Activated CD8-positive, alpha-beta memory T cell treated with anti-CD3 and anti-CD28 coated beads for 1 hour (primary cell): ENCODE measurements at places on chromosomes 6 and 20.

GRCh38 chr6:37171970-37172812 is 2.2 kb downstream of the PIM1 start:
- DNase-seq = peak; percentile 83

- no peak for DNase-seq
Measured at GRCh38 chr20:61443443-61444126, 191.5 kb downstream of the CDH4 start.

DNA sequence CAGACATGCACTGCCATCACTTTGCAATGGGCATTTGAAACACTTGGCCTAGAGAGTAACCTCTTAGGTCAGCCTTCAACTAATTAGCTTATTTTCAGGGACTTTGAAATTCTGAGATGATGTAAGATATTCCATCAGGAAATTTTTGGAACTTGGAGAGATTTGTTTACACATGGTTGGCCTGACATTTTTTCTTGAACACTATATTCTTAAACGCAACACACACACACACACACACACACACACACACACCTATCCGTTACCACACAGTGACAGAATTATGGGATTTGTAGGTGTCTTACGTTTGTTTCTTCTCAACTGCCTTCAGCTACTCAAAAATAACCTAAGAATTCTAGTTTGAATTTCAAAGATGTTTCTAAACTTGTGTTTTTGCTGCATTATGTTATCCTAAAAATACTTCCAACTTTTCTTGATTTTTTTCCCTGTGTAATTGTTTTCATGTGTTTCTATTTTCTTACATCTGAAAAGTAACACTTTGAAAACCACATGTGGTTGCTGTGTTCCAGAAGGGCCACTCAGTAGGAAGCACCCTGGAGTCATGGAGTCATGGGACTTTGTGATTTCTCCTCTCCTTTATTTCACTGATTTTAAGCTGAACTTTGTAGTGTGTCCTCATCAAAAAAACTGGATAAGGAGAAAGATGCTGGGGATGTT is 31.9 kb downstream of the MARCKS start:
- DNase-seq = no peak

- no peak for DNase-seq
Measured at GRCh38 chr6:134636186-134636799, 313.6 kb downstream of the ALDH8A1 start.

DNA sequence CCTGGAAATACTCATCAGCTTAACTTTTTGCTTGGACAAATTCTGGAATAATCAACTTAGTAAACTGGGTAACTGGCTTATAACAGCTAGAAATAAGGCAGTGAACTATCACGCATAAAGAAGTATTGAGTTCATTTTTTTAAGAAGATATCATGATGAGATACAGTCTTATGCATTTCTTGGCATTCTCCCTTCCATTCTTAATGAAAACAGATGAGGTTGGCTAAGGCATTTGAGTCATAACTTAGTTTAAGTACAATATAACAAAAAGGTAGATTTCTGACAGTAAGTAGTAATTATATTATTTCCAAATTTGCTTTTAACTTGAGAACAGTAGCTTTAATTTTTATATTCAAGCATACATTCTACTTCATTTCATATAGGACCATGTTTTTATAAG is 56.1 kb downstream of the SAMD5 start:
- no peak for DNase-seq

DNA sequence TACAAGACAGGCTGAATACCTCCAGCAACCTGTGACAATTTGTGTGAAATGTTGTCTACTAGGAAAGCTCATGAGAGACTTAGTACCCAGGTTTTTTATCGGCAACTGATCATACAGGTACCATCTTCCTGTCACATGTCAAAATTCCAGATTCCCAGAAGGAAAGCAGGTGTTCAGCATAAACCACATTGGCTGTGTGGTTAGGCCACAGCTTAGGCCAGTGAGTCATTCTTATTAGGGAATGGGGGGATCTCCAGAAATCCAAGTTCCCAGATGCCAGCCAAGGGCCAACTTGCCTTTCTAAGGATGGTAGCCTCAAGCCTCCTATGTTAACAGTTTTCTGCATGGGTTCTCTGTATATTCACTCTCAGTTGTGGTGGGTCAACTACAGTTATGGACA is 65.9 kb downstream of the FAM184A start:
- DNase-seq = no peak

- DNase-seq = no peak
Measured at GRCh38 chr20:52076164-52076563, 115.4 kb downstream of the ZFP64 start.
